ENCODE measurements at places on chromosomes 12 and 14.

DNA sequence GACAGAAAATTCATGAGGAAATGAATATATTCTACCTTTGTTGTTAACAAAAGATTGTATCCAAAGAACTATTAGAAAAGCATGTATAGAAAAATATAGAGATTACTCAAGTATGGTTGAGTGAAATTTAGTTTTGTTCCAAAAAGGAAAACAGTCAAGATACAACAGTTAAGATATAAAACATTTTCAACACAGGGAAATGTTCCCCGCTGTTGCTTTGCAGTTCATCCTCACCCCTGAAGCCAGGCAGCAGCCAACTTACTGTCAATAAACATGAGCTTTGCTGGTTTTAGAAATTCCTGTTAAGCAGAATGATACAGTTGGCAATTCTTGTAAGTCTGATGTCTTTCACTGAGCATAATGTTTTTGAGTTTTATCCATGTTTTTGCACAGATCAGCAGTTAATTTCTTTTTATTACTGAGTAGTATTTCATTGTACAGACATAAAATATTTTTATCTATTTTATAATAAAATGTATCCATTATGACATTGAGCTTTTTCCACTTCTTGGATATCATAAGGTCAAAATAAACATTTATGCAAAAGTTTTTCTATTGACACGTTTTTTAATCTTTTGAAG, 1.2 kb upstream of the CLEC2B start:
- DNase-seq, result no peak

GRCh38 chr14:100605230-100605629, 18.0 kb upstream of the BEGAIN start:
- no peak for DNase-seq

- no peak for DNase-seq
Observed at GRCh38 chr12:59627582-59627981, 31.8 kb downstream of the SLC16A7 start.

- DNase-seq, result no peak
Observed at GRCh38 chr12:126949558-126949957, 1317.4 kb upstream of the TMEM132C start.

- no peak for DNase-seq
Observed at GRCh38 chr12:130119241-130119861, 42.9 kb upstream of the FZD10 start.

GRCh38 chr14:37275963-37276362, 78.2 kb downstream of the MIPOL1 start:
- no peak for DNase-seq

DNA sequence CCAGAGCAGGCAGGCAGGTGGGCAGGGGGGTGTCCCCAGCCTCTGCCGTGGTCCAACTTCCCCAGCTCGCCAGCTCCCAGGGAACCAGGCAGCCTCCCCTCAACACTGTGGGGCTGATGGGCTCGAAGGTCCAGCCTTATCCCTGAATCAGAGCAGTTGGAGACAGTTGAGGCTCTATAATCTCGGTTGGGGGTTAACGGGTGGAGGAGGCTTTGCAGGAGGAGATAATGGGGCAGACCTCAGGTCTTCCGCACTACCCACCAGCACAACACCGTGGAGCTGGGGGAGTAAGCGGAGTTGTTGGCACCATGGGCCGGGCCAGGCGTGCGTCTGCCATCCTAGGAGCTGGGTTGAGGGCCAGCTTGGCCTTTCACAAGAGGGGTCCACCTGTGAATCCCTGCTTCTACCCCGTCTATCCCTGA, 13.9 kb upstream of the HDAC7 start:
- DNase-seq, result no peak

GRCh38 chr12:47033789-47034555, 45.4 kb upstream of the PCED1B start:
- DNase-seq, result no peak

- no peak for DNase-seq
Observed at GRCh38 chr14:75334549-75335051, 56.0 kb downstream of the FOS start.

DNA sequence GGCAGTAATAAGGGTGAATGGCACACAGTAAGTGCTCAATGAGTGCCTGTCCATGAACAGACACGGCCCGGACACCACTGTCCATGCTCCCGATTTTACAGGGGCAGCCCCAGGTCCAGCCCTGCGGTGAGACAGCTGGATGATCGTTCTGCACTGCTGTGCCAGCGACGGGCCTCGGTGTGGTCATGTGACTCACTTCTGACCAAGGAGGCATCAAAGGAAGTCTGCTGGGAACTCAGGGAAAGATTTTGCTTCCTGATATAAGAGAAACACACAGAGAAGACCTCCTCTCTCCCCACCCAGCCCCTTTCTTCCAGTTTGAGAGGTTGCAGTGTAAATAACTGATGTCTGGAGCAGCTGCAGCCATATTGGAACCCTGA, 126.6 kb downstream of the SCARB1 start:
- DNase-seq, result no peak

DNA sequence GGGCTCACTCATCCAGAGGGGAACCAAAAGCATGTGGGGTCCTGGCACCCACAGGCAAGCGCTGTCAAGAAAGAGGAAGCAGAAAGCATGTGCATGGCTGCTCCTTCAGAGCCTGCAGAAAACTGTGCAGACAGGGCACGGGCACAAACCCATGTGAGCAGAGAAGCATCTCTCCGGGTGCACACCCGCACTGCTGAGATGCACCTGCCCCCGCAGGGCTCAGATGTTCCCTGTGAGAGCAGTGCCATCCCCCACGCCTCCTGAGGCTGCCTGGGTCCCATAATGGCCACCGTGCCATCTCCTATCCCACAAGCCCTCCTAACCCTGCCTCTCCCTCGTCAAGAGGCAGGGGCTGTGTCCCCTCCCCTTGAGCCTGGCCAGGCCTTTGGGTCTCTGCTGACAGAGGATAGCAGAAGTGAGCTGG, 32.3 kb upstream of the INF2 start:
- DNase-seq, result no peak

- no peak for DNase-seq
Observed at GRCh38 chr14:32593290-32593942, 264.3 kb downstream of the AKAP6 start.

- DNase-seq, result no peak
Observed at GRCh38 chr12:25187781-25188180, 7.2 kb downstream of the DNAI7 start.

GRCh38 chr14:98633380-98633779, 638.6 kb downstream of the BCL11B start:
- DNase-seq, result no peak

DNA sequence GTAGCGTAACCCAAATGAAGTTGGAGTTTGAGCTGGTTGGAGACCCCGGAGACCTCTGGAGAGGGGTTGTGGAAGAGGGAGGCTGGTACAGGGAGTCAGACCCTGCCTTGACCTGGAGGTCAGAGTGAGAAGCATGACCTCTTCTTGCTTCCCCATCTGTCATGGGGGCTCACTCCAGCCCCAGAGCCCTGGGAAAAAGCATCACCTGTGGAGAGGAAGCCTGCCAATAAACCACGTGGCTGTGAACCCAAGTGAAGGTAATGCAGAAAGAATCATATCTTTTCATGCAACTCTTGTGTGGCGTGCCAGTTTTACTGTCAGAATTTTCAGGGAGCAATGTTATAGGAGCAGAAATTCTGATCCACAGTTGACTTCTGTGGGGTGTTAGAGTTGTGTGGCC, 178.5 kb upstream of the PRICKLE1 start:
- no peak for DNase-seq

- DNase-seq, result no peak
Observed at GRCh38 chr14:66634876-66635275, 126.9 kb downstream of the GPHN start.

DNA sequence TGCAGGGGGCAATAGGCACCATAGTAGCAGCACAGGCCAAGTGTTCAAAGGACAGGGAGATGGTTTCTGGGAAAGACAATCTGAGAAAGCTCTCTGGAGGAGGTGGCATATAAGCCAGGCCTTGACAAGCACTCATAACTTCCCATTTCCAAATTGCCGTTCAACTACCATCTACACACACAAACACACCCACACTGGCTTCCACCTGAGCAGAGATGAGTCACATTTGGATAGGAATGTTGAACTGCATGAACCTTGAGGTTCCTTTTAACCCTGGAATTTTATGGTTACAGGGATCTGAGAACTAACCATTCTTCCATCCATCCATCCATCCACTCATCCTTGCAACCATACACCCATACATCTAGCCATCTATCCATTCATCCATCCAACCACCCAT, 86.6 kb downstream of the KSR2 start:
- no peak for DNase-seq

DNA sequence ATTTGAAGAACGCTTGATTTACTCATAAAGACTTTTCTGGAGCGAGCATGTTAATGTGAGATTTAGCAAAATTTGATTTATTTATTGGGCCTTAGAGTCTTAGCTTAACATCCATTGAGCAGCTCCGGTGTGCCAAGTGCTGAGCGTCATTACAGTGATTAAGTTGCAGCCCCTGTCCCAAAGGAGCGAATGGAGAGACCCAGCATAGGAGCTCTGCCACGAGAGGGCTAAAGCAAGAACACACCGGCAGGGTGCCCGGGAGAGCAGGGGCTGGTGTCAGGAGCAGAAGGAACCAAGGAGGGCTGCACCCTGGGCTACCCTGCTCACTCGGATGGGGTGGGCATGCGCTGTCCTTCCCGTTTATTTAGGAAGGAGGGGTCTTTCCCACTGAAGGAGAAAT, 50.6 kb downstream of the PPP2R5C start:
- no peak for DNase-seq

GRCh38 chr12:490260-490659, 30.5 kb downstream of the B4GALNT3 start:
- DNase-seq, result no peak

DNA sequence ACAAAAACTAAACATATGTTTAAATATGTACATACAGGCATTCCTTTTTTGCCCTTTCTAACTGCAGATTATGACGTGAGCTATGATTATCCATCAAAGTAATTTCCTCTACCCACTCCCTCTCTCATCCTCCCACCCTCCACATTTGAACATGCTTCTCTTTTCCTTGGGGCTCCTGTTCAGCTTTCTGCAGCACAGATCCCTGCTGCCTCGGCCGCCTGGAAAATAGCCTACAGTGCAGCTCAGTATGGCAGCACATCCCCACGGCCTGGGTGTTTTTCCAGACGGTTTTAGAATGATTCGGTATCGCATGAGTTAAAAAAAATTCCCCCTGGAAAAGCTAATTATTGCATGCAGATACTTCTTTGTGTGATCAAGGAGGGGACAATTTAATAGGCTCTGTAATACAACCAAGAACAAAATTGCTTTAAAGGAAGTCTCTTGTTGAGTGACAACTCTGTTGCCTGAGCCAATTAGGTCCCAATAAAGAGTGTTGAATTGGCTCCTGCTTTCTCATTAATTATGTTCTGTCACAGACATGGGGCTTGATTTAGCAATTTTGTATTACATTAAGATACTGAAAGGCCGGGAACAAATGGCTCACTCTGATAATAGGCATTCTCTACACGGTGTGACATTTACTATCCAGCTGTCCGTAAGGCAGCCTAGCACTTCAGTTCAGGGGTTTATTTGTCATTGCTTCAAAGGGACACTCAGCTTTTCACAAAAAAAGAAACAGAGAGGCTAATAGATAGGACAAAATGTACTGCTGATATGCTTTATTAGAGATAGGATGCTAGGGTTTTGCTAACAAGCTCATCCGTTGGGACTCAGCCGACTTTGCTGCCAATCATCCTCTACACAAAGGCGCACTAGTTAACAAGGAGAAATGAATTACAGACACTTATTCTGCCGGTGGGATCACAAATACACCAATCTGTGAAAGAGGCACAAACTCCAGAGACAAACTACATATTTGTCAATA, 285.8 kb upstream of the G2E3 start:
- no peak for DNase-seq

GRCh38 chr14:80705241-80705980, 236.1 kb downstream of the CEP128 start:
- DNase-seq, result no peak
